Adipose tissue (tissue), 3 donors: ENCODE measurements at places on chromosomes 5 and 9. TPM values are rescaled to one million over a fixed set of nuclear protein-coding genes. Genes with fewer than 3 reads are reported as not detected.

The PCDHGB1 gene
- 0.11 TPM for polyA plus RNA-seq

The IL5 gene
- 0.09 TPM for polyA plus RNA-seq

The PTGES gene
- polyA plus RNA-seq, result 0.67 TPM

The C9 gene
- polyA plus RNA-seq, result not detected

The ALDOB gene
- polyA plus RNA-seq, result 972 TPM

The AHRR gene
- 0.28 TPM for polyA plus RNA-seq

The PCDHGA11 gene
- 0.79 TPM for polyA plus RNA-seq

The ADAMTSL1 gene
- 1.5 TPM for polyA plus RNA-seq

The FRMD3 gene
- polyA plus RNA-seq, result 5.8 TPM

The NME5 gene
- polyA plus RNA-seq, result 3.0 TPM

The RNF183 gene
- polyA plus RNA-seq, result not detected

The CAVIN4 gene
- 0.13 TPM for polyA plus RNA-seq

The ABCA1 gene
- polyA plus RNA-seq, result 14.4 TPM

The EGFLAM gene
- polyA plus RNA-seq, result 25.9 TPM

The FAM13B gene
- 4.3 TPM for polyA plus RNA-seq

The ORM2 gene
- polyA plus RNA-seq, result 3.8 TPM

The ANXA6 gene
- 256 TPM for polyA plus RNA-seq

The SCGB3A2 gene
- not detected for polyA plus RNA-seq

The OTULINL gene
- polyA plus RNA-seq, result 3.1 TPM

The FOXD4L6 gene
- not detected for polyA plus RNA-seq

The ADGRV1 gene
- polyA plus RNA-seq, result 0.34 TPM

The PCDHGC5 gene
- polyA plus RNA-seq, result 0.07 TPM

The TLE1 gene
- 25.9 TPM for polyA plus RNA-seq

The NIPAL4 gene
- 0.11 TPM for polyA plus RNA-seq
